GM03348 (cell line): ENCODE measurements at places on chromosomes 1 and 21.

- no peak for DNase-seq
Measured at GRCh38 chr1:106268070-106268469, 788.4 kb upstream of the PRMT6 start.

- no peak for DNase-seq
Measured at GRCh38 chr1:7280347-7280960, 490.6 kb upstream of the VAMP3 start.

- no peak for DNase-seq
Measured at GRCh38 chr1:203302456-203302855, 2.9 kb upstream of the BTG2 start.

DNA sequence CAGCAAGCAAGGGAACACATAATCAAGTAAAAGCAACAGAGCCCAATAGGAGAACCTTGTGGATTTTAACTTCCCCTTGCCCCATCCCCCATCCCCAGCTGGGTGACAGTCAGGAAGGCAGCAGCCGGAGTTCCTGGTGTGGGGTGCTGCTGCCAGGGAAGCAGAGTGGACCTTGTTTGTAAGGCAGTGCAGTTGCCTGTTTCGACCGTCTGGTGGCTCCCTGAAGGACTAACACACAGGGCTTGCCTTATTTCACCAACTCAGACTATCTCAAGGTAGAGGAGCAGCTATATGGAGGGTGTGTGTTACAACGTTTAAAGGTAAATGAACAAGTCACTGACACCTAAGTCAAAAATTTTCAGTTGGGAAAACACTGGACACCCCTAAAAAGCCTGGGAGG lies 6.6 kb downstream of the KRTAP10-8 start:
- peak; percentile 37 for DNase-seq
